ENCODE measurements at places on chromosomes 6 and 20.

DNA sequence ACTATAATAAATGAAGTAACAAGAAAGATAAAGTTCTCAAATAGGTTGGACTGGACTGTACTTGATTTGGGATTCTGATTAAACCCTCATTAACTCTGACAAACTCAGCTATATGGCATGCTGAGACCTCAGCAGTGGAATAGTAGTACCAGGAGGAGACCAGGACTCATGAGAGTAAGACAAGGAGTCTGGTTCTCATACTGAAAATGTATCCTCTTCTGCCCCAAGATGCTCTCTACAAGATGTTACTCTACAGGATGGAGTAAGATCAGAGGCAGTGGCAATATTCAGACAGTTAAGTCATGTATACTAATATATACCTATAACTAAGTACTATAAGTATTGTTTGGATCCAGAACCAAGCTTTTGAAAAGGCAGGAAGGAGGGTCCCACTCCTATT, 31.9 kb upstream of the SYNCRIP start:
- DNase-seq, result no peak

- DNase-seq, result no peak
These were observed 27.0 kb downstream of the EDEM2 start for GRCh38 chr20:35120012-35120701.

- DNase-seq, result no peak
These were observed 89.1 kb downstream of the PSMG4 start for GRCh38 chr6:3347826-3348225.

- DNase-seq, result no peak
These were observed 587.5 kb downstream of the CBLN4 start for GRCh38 chr20:55417836-55418235.

DNA sequence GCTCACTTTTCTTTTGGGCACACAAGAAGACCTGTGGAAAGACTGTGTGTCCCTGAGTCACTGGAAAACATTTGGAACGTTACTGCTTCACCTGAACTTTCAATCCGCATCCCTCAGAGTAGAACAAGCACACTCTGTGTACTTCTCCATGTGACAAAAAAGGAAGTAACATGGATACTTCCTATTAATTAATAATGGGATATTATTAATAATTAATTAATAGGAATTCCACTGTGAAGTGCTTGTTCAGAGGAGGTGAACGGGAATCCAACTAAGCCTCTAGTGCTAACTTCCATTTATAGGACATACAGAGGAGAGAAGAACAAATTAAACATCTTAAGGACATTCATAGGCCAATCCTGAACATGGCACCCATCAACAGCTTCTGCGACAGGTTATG, 407.8 kb downstream of the SYNE1 start:
- DNase-seq, result no peak

- no peak for DNase-seq
These were observed 25.7 kb upstream of the KLHL31 start for GRCh38 chr6:53691252-53691651.

DNA sequence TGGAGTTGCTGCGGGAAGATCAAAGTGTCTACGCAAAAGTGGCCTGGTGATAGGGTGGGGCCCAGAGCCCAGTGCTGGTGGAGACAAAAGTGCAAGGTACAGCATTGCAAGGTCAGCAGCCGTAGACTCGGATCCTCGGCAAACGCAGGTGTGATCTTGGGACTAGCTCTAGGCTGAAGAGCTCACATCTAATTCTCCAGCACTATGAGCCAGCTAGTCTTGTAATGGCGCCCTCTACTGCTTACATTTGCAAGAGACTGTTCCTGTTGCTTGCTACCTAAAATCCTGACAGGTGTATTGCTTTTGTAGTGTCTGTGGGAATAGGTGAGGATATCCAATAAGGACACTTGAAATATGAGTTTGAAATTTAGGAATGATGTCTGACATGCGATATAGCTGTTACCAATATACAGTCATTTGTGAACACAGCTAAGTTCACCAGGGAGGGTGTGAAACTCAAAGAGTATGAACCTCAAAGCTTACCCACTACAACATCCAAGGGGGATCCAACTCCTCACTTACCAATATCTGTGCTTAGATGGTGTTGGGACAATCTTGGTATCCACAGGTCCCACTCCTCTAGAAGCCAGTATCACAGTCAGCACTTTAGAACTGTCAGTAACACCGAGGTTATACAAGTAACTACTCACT, 58.4 kb downstream of the PDE7B start:
- DNase-seq, result peak; percentile 14

GRCh38 chr20:63628246-63628975, 1.5 kb upstream of the GMEB2 start:
- peak; percentile 61 for DNase-seq

DNA sequence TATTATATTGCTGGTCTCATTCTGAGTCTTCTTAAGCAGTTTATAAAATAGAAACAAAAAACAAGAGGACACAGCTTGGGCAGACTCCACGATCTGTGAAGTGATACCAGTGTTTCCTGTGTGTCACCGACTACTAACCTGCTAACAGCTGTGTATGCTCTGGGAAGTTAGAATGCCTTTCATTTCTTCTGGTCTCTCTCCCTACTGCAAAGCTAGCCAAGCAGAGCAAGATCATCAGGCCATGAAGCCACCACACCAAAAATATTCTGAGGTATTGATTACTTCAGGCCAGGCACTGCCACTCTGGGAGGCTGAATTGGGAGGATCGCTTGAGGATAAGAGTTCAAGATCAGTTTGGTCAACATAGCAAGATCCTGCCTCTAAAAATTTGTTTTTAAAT, 46.9 kb upstream of the SMIM29 start:
- DNase-seq, result no peak

DNA sequence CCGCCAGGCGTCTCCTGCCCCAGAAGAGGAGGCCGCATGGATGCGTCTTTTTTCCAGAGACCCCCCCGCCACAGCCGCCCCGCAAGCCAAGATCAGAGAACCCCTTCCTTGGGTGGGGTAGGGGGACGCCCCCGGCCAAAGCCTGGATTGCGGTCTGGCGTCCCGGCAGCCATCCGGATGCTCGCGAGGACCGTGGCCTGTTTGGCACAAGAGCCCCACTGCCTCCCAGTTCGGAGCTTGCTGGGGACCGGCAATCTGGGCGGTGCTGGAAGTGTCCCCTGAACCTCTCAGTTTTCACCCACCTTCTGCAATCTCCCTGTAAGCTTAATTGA, 924 bp downstream of the FAM162B start:
- no peak for DNase-seq

DNA sequence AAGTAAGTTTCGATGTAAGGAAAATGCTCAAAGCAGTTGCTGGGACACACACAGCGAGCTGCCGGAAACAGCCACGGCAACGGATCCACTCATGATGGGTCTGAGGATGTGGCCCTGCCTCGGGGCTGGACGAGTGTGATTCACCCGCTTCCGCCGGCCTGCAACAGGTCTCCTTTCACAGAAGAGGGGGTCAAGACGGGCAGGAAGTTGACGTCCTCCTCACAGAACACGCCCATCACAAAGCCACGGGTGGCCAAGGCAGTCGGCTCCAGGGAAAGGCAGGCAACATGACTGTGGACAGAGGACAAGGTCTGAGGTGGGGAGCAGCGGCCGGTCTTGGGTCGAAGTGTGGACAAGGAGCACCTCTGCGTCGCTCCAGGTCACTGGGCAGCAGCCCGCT, 29.9 kb upstream of the SMOC2 start:
- no peak for DNase-seq

GRCh38 chr6:101392586-101393230, 800 bp upstream of the GRIK2 start:
- DNase-seq, result no peak

- no peak for DNase-seq
These were observed 167.9 kb downstream of the PLCB1 start for GRCh38 chr20:8299921-8300320.

- DNase-seq, result no peak
These were observed 33.7 kb downstream of the RPF2 start for GRCh38 chr6:111015389-111016124.

- DNase-seq, result no peak
These were observed 397.0 kb downstream of the SMOC2 start for GRCh38 chr6:168838037-168838399.

- no peak for DNase-seq
These were observed 16.8 kb downstream of the USP45 start for GRCh38 chr6:99498421-99498820.

- DNase-seq, result no peak
These were observed 201.7 kb upstream of the SASH1 start for GRCh38 chr6:148140772-148141557.

DNA sequence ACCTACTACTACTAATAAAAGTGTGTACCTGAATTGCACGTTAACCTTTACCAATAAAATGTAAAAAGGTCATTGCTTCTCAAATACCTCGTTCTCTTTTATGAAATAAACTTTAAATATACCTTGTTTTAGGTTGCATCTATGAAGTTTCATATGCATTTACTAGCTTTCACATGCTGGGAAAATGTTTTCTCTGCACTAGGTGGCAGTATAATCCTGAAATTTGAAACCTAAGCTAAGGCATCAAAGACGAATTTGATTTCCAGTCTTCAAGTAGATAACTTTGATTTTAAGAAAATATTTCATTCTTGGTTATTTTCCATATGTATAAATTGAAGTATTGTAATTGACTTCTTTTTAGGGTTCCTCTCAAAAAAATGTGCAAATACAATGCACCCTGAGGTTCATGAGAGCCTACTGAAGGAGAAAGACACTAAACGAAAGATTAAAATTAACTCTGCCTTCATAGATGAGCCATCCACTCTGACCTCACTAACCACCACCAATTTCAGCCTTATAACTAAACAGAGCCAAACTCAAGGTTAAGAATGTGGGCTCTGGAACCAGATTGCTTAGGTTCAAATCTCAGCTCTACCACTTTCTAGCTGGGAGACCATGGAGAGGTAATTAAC, 7.3 kb upstream of the COL9A1 start:
- no peak for DNase-seq

GRCh38 chr20:64280460-64280843, 24.9 kb downstream of the PCMTD2 start:
- DNase-seq, result no peak

GRCh38 chr20:62723351-62723750, 14.7 kb downstream of the NTSR1 start:
- DNase-seq, result no peak

- DNase-seq, result no peak
These were observed 70.2 kb upstream of the TBC1D7 start for GRCh38 chr6:13398421-13398994.

DNA sequence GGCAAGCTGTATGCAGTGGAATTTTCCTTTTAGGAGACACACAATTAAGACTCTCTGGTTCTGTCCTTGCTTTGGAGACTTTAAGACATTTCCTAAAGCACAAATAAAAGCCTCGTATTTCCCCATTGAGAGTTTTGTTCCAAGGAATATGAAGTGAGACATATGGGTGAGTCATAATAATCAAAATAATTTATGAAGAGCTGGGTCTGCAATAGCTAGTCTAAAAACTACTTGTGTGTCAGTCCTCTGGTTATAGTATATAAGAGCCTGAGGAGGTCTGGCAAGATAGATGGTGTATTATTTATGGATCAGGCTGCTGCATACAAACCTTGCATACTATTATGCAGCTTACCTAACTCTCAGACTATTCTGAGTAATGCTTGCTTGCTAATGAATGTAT, 142.6 kb downstream of the ADGRG6 start:
- no peak for DNase-seq

- no peak for DNase-seq
These were observed 36.6 kb downstream of the HBS1L start for GRCh38 chr6:135018052-135018451.

DNA sequence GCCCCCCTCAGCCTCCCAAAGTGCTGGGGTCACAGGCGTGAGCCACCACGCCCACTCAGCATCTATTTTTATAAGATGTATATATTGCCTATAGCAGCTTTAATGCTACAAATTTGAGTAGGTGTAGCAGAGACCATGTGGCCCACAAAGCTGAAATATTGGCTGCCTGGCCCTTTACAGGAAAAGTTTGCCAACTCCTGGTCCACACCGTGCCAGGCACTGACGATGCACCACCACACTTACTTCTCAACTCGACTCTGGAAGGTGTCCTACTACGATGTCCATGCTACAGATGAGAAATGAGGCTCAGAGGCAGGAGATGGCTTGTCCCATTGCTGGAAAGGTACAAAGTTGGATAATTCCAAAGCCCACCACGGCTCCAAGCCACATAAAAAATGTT, 17.2 kb upstream of the SRSF6 start:
- no peak for DNase-seq

DNA sequence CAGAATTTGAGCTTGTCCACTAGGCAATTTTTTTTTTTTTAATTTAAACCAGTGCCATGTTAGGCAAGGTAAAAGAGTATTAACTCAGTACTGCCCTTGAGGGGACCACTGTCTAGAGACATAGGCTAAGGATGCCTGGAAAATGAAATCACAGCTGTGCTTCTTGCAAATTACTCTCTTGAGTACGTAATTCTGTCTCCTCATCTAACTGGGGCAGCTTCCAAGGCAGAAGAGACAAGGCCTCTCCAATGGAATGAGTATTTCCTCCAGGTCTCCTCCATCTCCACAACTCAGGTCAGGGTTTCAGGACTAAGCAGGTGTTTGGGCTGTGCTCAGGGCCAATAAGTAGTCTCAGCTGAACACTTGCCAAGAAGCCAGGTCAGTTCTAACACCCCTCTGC, 33.8 kb upstream of the MRPS10 start:
- no peak for DNase-seq

DNA sequence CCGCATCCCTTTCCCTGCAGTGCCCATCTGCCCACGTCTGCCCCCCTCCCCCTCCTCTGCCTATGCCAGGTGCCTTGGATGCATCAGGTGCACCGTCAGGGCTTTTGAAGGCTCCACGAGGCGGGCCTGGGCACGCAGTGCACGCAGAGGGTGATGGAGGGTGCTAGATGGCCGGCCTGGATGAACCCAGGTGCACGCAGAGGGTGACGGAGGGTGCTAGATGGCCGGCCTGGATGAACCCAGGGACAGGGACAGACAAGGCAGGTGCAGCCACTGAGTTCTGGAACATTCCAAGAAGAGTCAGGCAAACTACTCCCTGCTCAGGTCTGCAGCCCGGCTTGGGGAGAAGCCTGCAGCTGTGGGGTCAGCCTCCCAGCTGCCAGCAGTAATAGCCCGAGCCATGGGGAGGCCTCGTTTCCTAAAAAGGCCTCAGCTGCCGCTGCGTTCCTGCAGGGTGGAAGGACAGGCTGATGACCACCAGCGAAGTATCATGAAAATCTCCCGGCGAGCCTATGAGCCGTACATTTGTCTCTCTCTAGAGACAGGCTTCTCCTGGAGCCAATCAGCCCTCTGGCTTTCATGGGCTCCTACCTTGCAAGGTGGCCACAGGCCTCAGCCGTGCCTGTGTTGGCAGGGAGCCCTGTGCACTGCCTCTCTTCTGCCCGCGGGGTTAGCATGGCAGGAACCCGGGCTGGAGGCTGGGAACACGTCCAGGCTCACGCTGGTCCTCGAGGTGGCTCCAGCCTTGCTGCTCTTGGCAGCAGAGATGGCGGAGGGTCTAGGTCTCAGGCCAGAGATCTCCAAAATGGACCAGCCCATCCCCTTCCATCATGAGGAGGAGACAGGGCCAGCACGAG, 29.6 kb downstream of the NTSR1 start:
- no peak for DNase-seq

DNA sequence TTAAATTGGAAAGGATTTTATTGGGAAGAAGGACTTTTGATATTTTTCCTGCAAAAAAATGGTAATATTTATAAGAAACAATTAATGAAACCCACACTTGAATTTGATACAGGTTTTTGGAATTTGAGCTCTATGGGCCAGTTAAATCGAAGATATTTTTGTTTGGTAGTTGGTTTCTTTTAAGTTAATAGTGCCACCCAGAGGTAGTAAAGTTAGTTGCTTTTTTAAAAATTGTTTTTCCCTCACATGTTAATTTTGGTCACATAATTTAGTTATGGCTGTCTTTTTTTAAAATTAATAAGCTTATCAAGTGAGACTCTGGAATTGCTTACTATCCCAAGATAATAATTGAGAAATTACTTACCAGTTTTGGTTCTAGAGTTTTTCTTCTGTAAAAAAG, 7.1 kb downstream of the PRIM2 start:
- DNase-seq, result peak; percentile 16
